DMS153 (cell line): ENCODE measurements at places on chromosomes 2 and 18.

GRCh38 chr18:75210274-75211001 lies at the start of gene TSHZ1:
Gene TSHZ1, plus strand, starts transcription at chr18:75210797. Its CDS starts 1,080 bp downstream, at chr18:75211877.
- DNase-seq = peak; percentile 91

- DNase-seq = no peak
These were observed 44.4 kb upstream of the RNU4ATAC start for GRCh38 chr2:121486191-121486790.

DNA sequence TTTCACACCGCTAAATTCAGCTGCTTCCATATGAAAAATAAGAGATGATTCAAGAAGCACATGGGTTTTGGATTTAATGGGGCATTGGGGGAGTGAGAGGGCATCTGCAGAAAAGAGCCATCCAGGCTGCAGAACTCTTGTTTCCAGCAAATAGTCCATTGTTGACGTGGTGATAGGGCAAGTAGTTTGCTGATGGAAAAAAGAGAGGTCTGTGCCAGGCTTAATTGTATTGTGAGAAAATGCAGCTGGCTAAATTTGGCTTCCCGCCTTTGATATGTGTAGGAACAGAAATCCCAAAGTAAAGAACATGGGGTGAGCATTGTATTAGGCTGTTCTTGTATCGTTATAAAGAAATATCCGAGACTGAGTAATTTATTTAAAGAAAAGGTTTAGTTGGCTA lies 199.5 kb downstream of the SETBP1 start:
- no peak for DNase-seq

DNA sequence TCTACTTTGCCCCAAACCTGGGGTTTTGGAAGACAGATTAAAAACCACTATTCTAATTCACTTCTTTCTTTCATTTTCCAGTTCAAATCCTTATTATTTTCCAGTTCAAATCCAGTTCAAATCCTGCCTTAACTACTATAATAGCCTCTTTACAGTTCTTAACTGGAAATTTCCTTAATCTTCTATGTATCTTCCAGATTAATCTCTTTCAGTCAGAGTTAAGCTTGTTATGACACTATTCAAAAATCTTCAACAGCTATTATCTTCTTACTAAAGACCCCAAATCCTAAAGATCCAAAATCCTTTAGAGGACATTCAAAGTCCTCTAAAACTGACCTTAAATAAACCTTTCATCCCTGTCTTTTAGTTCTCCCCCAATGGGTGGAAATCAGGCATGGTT lies 30.1 kb downstream of the EIF2AK3 start:
- no peak for DNase-seq
